Neural crest cell (in vitro differentiated cells): ENCODE measurements at places on chromosomes 3 and 15.

DNA sequence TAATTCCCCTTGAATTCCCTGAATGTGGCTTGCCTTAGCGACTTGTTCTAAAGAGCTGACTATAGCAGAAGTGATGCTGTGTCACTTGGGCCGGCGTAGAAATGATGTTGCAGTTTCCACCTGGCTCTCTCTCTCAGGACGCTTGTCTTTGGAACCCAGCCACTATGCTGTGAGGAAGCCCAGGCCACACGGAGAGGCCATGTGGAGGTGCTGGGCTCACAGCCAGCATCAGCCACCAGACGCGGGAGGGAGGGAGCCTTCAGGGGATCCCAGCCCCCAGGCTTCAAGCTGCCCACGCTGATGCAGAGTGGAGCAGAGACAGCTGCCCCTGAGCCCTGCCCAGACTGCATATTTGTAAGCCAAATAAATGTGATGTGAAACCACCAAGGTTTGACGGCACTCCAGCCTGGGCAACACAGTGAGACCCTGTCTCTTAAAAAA lies 18.6 kb downstream of the RNU5B-1 start:
- no peak for DNase-seq

GRCh38 chr3:123582315-123582714 lies 2.5 kb downstream of the HACD2 start:
- DNase-seq = no peak

DNA sequence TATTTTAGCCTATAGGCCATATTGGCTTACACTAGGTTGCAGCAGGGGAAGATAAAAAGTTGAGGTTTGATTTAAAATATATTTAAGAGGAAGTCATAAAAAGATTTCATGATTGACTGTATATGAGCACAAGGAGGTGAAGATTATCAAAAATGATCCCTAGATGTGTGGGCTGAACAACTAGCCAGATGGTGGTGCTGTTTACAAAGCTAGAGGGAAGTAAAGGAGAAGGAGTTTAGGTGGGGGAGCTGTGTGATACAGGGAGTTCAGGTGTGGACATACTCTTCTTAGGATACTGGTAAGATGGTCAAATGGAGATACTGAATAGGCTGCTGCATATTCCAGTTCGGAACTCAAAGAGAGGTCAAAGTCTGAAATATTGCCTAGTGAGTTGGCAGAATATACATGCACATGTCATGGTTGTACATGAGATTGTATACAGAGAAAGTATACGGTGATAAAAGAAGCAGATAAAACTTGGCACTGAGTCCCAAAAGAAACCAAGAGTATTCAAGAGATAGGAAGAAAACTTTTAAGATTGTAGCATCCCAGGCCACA lies 727.8 kb downstream of the NLGN1 start:
- DNase-seq = peak; percentile 6

GRCh38 chr15:78422571-78423340 lies 15.3 kb upstream of the IREB2 start:
- peak; percentile 54 for DNase-seq
